ENCODE measurements at places on chromosomes 12 and 14. TPM values are rescaled to one million over a fixed set of nuclear protein-coding genes. Genes with fewer than 3 reads are reported as not detected.

DNA sequence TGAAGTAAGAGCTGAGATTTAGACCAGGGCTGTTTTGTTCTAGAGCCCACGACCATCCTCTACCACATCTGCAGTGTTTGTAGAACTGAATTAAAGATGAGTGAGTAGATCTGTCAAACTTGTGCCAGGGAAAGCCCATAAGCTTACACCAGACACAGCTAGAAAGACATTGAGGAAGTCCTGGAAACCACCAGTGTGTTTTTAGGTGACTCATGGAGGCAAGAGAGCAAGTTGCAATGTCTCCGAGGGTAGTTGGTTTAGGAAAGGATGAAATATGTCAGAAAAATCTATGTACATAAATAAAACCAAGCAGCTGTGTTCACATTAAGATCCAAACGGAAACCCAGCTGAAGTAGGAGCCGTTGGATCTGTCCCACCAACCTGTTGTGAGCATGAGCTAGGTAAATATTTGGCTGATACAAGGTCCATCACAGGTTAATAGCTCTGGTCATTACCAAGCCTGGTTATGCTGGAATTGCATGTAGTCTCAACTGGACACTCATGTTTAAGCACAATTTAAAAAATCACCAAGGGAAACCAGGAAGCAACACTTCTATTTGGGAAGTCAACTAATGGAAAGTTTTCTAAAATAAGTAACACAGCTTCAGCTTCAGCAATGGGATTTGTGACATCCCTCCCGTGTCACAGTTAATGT is 49.9 kb upstream of the PLEKHG3 start:
- no peak for DNase-seq

DNA sequence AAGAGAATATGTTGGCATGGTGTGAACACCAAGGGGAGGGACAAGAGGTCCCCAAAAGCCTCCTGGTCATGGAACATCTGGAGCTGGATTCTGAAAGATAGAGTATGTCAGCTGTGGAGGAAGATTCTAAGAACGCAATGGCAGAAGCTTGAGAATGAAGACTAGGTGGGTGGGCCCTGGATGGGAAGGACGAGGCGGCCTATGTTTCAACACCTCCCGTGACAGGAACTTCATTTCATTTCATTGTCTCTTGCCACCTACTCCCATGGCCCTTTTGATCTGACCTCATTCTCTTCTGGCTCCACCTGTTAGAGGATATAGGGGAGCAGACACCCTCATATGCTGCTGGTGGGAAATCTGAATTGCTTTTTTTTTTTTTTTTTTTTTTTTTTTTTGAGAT is 3.3 kb downstream of the UNG start:
- no peak for DNase-seq

DNA sequence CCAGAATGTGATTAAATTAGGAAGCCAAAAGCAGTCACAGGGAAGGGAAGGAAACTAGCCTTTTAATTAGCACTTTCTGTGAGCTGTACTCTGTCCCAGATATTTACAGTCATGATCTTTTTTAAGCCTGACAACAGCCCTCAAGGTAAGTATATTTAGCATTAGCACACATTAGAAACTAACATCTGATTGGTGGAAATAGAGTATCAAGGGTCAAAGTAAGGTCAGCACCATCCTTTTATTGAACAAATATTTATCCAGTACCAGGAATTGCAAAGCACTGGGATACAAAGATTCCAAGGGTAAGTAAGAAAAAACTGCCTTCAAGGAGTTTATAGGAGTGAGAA is 28.2 kb downstream of the RPGRIP1 start:
- no peak for DNase-seq

GRCh38 chr12:29023436-29024076 is 125.5 kb upstream of the FAR2 start:
- no peak for DNase-seq

The TMTC1 gene
- 63.8 TPM for total RNA-seq

The OVCH1 gene
- 1.1 TPM for total RNA-seq

The SDR9C7 gene
- 0.14 TPM for total RNA-seq

The MYBPC1 gene
- not detected for total RNA-seq

The LYZ gene
- total RNA-seq = 50.3 TPM

All from posterior vena cava (tissue), 2 donors.